ENCODE measurements at places on chromosomes 12 and 14.

DNA sequence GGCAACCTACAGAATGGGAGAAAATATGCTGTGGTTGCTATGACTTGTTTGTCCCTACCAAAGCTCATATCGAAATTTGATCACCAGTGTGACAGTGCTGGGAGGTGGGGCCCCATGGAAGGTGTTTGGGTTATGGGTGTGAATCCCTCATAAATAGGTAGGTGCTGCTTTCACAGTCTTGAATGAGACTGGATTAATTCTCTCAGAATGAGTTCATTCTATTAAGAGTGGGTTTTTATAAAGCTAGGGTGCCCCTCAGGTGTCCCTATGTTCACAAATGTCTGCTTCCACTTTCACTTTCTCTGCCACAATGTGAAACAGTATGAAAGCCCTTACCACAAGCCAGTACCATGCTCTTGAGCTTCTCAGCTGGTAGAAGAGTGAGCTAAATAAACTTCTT, 133.5 kb downstream of the CPNE8 start:
- no peak for DNase-seq

DNA sequence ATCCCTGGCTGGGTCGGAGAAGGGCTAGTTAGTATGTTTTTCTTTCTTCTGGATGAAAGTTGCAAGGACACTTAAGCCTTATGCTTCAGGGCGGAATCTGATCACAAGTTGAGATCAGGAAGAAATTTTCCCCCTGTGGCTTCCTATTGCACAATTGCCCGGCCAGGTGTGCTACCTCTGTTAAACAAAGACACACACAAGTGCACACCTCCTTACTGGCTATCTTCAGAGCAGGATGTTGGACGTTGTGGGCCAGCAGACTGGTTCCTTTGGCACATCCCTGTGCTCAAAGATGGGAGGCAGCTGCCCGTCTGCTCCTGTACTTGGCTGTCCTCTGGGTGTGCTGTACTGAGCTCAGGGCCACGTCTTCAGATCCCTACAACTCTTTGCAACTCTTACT, 19.1 kb downstream of the ETV6 start:
- DNase-seq = no peak

GRCh38 chr12:42056130-42056529, 88.5 kb downstream of the GXYLT1 start:
- DNase-seq = no peak

GRCh38 chr12:92470608-92471021, 232.2 kb upstream of the PLEKHG7 start:
- DNase-seq = no peak

GRCh38 chr14:103697603-103698379, 17.5 kb downstream of the XRCC3 start:
- DNase-seq = no peak

- DNase-seq = no peak
Measured at GRCh38 chr12:20625531-20625930, 69.6 kb upstream of the SLCO1C1 start.

DNA sequence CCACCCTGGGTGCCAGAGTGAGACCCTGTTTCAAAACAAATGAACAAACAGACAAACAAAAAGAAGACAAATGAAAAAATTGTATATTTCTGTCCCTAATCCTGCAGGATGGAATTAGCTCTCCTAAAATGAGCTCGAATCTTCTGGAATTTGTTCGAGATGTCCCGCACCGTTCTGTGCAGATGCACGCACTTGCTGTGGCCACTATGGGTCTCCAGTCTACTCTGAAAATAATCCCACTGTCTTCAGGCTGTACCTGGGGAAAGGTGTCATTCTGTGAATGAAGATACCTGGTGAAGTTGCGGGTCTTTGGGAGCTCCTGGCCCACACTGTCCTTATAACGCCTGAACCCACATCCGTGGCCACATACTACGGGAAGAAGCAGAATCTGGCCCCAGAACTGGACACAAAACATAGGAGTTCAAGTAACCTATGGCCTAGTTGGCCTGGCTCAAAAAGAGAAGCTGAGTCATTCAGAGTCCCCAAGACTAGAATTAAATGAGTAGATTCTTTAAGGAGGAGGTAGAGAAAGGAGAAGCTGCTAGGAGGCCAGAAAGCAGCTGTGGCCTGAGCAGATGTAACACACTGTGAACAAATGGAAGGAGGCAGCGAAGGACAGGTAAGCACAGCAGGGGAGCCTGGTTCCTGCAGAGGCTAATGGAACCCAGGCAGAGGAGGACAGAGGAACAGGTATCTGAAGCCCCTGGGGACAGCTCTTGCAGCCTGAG, 108.6 kb downstream of the FOXN3 start:
- no peak for DNase-seq

- DNase-seq = no peak
Measured at GRCh38 chr14:60339571-60339970, 90.5 kb downstream of the PPM1A start.

- no peak for DNase-seq
Measured at GRCh38 chr12:110613071-110613770, 708 bp upstream of the TCTN1 start.

DNA sequence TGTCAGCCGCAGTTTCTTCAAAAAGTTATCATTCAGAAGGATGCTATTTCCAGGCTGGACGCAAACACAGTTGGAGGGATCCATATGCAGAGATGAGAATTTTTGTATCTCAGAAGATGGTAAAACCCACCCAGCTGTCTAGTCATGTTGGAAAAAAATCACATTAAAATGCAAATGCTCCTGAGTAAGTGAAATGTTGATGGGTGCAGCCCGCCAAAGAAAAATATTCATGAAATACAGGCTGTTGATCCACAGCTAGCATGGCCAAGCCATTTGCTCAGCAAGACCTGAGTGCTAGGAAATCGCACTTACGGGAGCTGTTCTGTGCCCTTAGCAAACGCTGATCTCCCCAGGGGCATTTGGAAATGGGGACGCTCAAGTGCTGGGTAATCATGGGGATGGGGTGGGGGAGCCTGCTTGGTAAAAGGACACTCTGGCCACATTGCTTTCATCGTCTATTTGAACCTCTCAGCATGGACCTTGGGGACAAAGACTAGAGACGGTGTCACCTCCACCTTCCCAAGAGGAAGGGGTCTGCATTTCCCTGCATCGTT, 25.7 kb downstream of the TUNAR start:
- no peak for DNase-seq

DNA sequence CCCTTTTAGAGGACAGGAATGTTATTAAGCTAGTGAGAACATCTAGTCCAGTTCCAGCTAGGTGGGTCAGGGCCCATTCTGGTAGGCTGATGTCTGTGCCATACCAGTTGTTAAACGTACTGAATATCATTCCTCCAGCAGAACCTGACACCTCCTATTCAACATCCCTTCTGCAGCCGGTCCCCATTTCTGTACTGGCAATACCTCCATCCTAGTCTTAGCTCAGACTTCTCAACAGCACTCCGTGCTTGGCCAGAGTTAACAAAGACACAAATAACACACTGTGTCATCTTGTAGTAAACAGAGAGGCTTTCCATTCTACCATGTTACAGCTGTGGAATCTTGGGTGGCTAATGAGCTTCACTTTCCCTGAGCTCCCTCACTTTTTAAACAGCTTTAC, 94.3 kb upstream of the PDE3A start:
- DNase-seq = no peak

GRCh38 chr12:68506619-68507018, 104.1 kb upstream of the RAP1B start:
- DNase-seq = no peak

DNA sequence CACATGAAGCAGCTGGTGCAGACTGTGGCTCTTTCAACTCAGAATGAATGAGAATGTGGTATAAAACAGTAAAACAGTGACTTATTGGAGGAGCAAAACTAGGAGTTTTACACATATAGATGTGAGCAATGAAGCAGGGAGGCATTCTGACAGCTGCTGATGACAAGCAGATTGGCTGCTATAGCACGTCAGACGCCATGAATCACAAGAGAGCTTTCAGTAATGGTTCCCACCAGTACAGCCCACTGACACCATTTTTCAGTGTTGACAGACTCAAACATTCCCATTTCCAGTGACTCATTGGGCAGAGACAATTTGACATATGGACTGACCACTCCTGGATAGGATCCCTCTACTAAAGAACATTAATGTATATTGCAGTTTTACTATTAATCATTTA, 24.6 kb upstream of the FSCB start:
- DNase-seq = no peak

GRCh38 chr14:100334904-100335303, 11.8 kb downstream of the SLC25A47 start:
- DNase-seq = no peak
